ENCODE measurements at places on chromosomes 12 and 14.
A peak's percentile ranks its signal among the peaks of the same experiment; 100 is the strongest.

GRCh38 chr14:51093371-51094281 is 1.3 kb downstream of the TRIM9 start:
- DNase-seq: no peak

DNA sequence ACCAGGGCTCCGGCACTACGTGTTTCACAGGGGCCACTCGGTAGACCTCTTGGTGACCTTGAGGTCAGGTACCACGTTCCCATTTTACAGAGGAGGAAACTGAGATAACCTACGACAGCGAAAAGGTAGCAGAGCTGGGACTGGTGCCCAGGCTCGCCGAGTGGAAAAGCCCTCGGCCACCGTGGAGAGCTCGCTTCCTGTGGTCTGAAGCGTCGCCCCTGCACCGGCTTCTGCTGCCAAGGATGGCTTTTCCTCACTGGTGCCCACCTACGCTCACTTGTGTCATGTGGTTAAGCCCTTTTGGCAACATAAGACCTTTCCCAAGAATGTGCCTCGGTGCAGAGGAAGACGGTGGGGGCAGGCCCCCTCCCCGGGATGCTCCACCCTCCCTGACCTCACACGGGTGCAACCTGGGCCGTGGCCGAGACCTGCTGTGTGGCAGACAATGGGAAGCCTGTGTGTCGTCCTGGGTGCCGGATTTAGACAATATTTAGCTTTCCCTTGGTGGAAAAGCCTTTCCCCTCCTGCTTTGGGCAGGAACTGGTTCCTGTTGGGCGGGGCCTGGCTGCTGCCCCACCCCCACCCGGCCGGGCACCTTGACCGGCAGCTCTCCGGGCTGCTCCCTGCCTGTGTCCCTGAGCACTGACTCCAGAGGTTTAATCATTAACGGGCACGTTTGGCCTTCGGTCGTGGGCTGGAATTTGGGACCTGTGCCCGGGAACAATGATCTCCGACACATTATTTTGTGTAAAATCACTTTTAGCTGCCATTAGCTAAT is 32.4 kb upstream of the PPP1R13B start:
- no peak for DNase-seq

- DNase-seq: no peak
Observed at GRCh38 chr12:19826980-19827550, 387.8 kb downstream of the AEBP2 start.

GRCh38 chr14:86912709-86913108 is 1080.3 kb downstream of the GALC start:
- DNase-seq: no peak

GRCh38 chr14:79602045-79602444 is 609.3 kb downstream of the DIO2 start:
- DNase-seq: no peak

DNA sequence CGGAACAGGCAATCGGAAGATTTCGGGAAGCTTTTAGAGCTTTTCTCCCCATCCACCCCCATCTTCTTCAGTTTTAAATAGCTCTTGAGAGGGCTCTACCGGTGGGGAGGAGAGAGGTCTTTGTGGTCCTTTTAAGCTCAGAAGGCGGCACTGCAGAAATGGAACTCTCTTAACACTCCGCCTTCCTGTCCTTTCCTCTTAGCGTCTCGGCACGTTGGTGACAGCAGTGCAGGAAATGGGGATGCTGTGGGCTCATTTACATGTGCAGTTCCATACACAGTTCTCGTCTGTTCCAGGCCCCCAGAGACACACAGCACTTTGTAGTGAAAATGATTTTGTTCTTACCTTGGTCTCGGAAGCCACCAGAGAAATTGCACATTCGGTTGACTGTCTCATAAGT is 50.4 kb upstream of the RIN3 start:
- DNase-seq: no peak

DNA sequence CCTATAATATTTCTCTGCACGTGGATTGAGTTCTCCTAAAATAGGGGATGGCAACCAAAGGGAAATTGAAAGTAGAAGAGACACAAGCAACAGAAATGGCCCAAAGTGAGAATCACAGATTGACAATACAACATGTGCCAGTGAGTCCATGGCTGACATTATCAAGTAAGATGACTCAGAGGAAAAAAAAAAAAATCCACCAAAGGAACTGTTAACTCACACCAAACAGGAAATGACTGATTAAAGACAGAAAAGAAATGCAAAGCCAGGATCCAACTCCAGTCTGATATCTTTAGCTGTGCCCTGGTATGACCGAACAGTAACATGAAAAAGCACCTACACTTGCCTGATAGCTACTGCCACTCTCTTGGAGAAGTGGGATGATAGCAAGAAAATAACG is 485.0 kb downstream of the PRKD1 start:
- peak; percentile 34 for DNase-seq

GRCh38 chr14:55028066-55028465 is 1.0 kb downstream of the SOCS4 start:
- no peak for DNase-seq

- peak; percentile 43 for DNase-seq
Observed at GRCh38 chr14:74018174-74018585, 908 bp downstream of the ENTPD5 start.

DNA sequence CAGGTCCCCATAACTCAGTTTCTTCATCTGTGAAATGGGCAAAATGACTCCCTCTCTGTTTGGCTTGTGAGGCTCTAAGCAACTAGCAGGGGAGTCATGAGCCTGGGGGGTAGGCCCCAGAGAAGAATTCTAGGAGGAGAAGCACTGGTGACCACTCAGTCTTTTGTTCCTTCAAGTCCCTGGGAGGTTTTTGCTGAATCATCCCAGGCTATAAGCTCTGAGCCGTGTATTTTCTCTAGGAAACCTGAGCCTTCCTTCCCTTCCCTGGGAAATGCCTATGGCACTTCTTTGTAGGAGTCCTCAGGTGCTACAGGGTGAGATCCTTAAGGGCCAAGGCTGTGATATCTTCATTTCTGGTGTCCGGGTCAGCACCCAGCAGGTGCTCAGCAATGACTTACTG is 4.5 kb downstream of the RPH3A start:
- DNase-seq: no peak

- DNase-seq: peak; percentile 86
Observed at GRCh38 chr12:93776581-93777018, 99.4 kb downstream of the CRADD start.

- DNase-seq: no peak
Observed at GRCh38 chr14:69625299-69626131, 14.1 kb downstream of the SUSD6 start.

DNA sequence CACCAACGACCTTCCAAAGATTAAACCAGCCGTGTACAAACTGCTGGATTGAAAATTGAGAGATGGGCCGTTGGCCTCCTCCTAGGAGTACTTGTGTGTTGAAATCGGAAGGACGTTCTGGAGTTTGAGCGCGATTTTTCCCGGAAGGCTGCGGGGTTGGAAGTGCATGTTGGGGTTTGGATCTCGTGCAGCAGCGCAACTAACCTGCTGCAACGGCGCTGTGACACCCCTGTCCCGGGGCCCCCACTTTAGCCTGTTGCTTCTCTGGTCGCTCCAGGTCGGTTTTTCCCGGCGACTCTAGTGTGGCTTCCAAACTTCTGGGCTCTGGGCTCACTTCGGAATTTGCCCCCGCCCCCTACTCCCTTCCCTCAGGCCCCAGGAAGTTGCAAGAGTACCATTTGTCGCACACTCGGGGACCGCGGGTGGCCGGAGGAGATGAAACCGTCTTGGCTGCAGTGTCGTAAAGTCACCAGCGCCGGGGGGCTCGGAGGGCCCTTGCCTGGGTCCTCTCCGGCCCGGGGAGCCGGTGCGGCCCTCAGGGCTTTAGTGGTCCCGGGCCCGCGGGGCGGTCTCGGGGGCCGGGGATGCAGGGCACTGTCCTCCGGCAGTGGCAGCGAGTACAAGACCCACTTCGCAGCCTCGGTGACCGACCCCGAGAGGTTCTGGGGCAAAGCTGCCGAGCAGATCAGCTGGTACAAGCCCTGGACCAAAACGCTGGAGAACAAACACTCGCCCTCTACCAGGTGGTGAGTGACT is at the start of gene ACSS3:
TSS of gene ACSS3 (plus strand) at position 394 of the 756 bp plus-strand sequence. CDS start at position 436, 42 bp downstream.
- no peak for DNase-seq

DNA sequence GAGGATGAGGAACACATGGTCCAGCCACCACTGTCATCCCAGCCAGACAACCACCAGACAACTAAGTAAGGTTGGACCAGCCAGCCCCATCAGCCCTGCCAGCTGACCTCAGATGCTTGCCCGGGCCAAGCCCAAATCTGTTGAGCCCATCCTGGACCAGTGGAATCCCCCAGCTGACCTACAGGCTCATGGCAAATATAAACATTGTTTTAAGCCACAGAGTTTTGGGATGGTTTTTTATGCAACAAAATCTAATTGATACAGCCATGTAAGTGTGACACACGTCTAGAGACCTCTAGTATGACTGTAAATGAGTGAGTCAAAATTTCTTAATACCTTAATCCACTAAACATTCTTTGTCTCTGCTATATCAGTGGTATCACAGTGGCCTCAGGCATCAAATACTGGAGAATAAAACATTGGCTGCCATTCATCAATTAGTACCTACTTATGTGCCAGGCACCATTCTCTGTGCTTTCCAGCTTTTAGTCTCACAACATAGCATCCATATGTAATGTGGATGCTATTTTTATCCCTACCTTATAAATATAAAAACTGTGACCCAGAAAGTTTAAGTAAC is 24.2 kb upstream of the NT5DC3 start:
- no peak for DNase-seq

- peak; percentile 25 for DNase-seq
Observed at GRCh38 chr12:80702889-80703805, 4.3 kb upstream of the MYF6 start.

- no peak for DNase-seq
Observed at GRCh38 chr14:63727231-63727735, 582 bp downstream of the SGPP1 start.

- DNase-seq: peak; percentile 27
Observed at GRCh38 chr14:31596342-31597095, 35.3 kb downstream of the NUBPL start.

DNA sequence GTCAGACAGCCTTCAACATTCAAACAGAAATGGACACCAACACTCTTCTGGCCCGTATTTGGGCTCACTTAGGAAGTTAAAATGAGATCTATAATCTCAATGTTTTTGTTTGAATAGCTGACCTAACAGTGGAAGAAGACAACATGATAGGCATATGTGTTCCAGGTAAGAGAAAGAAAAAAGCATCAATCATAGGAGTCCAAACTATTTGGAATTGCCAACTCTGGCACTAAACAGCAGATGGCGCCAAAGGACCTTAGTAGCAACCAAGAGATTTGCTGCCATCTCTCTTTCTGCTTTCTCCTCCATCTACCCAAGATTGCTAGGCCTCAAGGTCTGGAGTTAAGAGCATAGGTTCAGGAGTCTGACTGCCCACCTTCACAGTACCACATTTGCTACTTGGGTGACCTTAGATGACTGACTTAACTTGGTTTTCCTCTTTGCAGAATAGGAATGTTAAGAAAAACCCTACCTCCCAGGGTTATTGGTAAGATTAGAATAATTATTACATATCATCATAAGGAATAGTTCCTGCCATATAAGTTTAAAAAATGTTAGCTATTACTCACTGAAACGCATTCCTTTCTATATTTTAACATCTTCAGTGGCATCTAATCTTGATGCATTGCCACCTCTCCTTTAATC is 30.2 kb downstream of the PEX5 start:
- no peak for DNase-seq

DNA sequence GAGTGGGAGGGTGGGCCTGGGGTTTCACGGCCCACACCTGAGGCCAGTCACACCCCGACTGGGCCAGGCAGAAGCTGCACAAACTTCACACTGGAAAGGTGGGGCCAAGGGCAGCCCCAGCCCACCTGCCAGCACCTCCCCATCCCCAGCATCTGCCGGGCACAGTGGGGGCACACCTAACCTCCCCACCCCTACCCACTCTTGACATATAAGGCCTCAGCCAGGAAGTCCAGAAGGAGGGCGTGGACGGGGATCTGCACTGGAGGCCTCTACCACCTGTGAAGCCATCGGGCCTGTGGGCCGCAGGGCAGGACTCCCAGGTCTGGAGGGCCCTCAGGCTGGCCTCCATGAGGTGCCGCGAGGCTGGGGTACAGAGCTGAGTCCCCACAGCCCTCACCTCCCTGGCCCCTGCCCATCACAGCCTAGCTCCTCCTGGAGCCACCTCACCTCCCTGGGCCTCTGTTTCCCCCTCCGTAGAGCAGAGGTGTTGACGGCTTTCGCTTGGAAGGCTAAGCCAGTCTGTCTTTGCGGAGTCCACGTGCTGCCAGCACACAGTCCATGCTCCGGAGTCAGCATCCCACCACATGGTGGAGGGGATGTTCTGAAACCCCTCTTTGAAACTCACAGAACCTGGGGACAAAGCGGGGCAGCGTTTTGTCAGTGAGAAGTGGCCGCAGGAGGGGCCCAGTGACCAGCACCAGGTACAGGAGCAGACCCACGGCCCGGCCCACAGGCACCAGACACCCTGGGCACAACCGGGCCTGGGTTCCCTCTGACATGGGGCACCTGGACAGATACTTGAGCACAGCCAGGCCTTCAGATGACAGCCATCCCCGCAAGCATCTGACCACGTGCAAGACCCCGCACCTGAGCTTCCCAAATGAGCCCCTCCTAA is 38.2 kb upstream of the INF2 start:
- no peak for DNase-seq

- DNase-seq: no peak
Observed at GRCh38 chr12:118979763-118980406, 1.5 kb upstream of the SRRM4 start.

DNA sequence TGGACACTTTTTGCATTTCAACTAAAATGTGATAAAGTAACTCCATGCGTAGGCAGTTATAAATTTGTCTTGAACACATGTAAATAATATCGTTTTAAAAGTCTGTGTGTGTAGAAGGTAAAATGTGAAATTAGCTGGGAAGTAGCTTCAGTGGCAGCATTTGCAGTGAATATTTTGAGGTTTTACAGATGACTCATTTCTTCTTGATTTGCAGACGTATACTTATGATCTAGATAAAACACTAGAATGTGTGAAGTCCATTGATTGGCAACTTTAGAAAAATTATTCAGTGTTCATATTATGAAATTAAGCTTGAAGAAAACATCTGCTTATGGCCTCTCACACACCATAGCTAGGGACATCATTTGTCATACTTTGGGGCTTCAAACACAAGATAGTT is 788.6 kb upstream of the NOVA1 start:
- no peak for DNase-seq

- no peak for DNase-seq
Observed at GRCh38 chr14:21072781-21073339, 2.8 kb downstream of the ARHGEF40 start.

GRCh38 chr14:86515195-86515594 is 985.3 kb downstream of the FLRT2 start:
- DNase-seq: no peak

DNA sequence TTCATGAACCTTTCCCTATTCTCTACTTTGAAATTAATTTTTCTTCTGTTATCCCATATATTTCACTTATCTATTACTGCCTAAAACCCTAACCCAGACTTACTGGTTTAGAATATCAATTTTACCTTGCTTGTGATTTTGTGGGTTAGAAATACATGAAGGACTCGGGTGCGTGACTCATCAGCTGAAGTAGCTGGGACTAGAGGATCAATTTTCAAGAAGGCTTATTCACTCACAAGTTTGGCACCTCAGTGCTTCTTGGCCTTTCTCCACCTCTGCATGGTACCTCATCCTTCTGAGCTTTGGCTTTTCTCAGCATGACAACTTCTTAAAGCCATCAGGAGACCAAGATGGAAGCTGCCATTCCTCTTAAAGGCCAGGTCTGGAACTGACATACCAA is 57.8 kb downstream of the TMEM117 start:
- no peak for DNase-seq

Data from GM04503 (cell line).